ENCODE measurements at places on chromosomes 2 and 18.

DNA sequence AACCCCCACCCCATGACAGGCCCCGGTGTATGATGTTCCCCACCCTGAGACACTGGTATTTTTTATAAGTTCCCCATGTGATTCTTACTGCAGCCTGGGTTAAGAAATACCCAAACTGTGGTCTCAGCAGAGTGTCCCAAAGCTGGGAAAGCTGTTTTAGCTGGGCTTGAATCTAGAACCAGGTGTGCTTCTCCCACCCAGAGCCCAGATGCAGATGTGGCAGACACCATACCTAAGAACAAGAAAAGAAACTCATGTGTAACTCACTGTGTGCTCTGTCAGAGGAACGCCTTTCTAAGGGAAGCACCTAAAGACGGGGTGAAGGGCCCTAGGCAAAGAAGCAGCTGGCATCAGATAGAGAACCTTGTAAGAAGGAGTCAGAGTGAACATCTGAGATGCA lies 23.9 kb downstream of the DOK1 start:
- no peak for DNase-seq

- DNase-seq: no peak
Measured at GRCh38 chr18:62942578-62942977, 227.2 kb downstream of the PHLPP1 start.

- no peak for DNase-seq
Measured at GRCh38 chr2:22821458-22821857, 563.5 kb upstream of the KLHL29 start.

- no peak for DNase-seq
Measured at GRCh38 chr2:163565192-163565591, 170.6 kb downstream of the FIGN start.

DNA sequence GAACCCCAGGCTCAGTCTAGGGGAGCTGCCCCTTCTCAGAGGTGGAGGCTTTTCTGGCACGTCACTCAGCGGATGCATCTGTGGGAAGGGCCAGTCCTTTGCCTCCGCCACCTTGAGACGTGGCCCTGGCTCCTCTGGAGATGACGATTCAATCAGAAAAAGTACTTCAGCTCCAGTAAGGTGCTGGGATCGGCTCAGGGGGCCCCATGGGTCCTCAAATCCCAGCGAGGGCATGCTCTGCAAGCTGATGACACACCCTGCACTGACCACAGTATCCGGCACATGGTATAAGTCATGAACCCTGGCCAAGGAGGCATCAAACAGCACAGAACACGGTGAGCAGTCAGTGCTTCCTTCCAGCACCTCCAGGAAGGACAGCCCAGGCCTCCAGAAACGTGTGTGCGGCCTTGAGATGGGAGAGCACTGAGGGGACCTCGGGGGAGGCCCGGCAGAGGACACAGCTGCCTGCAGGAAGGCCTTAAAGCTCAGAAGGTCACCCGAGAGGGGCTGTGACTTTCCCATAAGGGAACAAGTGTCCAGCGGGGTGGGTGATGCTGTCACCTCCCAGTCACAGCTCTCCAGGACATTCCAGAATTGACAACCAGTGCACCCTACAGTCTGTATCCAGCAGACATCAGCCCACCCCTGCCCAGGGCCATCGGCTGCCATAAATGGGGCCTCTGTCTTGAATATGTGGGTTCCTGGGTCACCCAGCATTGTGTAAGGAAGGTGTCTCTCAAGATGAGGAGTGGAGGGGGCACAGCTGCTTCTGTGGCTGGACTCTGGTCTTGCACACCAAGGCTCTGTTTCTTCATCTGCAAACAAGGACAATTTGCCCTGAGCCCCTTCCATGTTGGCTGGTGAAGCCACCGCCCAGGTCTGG lies 205.8 kb downstream of the NDUFA10 start:
- DNase-seq: no peak

- DNase-seq: no peak
Measured at GRCh38 chr2:86074256-86074655, 31.4 kb downstream of the POLR1A start.

DNA sequence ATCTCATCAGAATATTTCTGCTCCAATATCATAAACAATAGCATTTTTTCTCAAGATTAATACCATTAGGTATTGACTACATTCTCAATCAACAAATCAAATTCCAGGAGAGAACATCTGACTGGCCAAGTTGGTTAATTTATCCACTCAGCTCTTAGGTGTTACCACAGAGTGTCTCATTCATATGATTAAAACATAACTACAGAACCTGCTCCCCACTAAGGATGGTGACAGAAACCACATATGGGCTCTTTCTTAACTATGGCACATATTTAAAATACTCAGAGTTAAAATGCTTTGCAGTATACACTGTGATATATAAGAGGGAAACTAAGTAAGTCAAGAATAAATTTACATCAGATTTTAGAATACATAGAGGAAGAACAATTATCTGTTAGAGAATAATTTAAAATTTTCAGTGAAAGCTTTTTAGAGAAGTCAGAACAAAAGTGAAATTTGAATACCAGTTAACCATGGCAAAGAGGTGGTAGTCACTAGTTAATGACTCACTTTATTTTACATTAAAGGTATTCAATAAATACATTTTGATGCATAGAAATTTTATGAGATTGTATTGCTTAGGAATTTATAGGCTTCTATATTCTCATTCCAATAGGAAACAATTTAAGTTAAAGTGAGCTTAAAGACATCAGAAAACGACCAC lies 1120.8 kb upstream of the TMEFF2 start:
- no peak for DNase-seq

DNA sequence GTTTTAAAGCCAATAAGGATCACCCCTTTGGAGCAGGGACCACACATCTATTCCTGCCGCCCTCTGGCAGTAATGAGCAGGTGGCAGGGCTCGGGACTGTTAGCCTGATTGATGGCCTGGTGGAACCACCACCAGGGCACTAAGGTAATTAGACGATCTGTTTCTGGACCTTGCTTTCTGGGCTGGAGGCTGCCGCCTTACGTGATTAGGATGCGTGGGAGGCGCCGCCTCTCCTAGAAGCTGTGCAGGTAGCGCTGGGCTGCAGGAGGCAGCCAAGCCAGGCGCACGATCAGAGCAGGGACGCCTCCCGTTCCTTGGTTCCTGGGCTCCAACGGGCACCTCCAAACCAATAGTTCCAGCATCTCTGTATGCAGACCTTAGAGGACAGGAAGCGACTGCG lies 242.6 kb upstream of the RAB12 start:
- no peak for DNase-seq

DNA sequence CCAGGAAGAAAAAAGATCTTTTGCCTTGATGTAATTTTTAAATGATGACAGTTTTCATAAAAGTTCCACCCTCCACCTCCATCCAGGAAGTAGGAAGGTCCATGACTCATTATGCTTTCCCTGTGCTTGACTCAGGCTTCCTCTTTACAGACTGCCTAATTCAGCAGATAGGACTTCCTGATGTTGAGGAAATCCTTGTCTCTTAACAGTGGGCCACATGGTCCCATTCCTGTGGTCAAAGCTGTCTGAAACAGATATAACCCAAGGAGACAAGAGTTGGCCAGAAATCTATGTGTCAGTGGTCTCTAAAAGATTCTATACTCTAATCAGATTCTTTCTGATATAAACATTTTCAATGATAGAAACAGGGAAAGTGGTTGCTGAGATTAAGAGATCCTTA lies 119.1 kb downstream of the BAZ2B start:
- DNase-seq: no peak

GRCh38 chr2:170446078-170446477 lies 268.1 kb downstream of the MYO3B start:
- DNase-seq: no peak

- no peak for DNase-seq
Measured at GRCh38 chr2:43438342-43438741, 157.5 kb downstream of the THADA start.

- no peak for DNase-seq
Measured at GRCh38 chr2:38176619-38177021, 100.7 kb upstream of the CYP1B1 start.

GRCh38 chr2:240269380-240269779 lies 128.9 kb upstream of the OTOS start:
- DNase-seq: no peak

DNA sequence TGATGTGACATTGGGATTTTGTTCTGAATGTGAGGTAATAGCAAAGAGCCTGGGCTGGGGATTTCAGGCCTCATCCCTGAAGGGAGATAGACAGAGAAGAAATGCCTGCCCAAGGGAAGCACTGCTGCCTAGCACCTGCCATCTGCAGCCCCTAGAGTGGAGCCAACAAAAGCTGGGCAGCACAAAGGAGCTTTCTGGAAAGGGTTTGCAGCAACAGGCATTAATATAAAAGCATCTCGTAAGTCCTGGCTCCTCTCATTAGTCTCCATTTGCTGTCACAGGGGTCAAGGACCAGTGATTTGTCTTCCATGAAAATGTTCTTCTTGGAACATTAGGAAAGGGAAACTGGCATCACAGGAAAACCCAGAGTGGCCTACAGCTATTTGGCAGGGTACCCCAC lies 157.2 kb upstream of the SLC14A2 start:
- no peak for DNase-seq

- no peak for DNase-seq
Measured at GRCh38 chr2:106120432-106120831, 73.7 kb downstream of the UXS1 start.

DNA sequence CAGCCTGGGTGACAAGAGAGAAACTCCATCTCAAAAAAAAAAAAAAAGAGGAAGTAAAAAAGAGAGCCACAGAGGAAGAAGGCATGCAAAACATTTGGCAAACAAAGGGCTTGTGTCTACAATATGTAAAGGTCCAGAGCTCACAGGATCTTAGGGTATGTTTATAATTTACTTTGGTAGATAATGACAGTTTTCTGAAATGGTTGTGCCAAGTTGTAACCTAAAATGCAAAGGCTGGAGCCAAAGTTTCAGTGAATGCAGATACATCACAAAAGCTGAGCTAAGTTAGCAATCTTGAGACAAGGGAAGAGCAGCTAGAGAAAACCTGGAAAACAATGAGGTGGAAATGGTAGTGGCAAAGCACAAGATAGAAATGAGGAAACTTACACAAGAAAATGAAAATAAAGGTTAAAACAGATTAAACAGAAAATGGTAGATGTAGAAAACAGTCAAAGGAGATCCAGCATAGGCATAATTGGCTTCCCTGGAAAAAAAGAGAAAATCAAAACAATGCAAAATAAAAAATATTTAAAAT lies 77.5 kb upstream of the HK2 start:
- no peak for DNase-seq

GRCh38 chr18:76571689-76572088 lies 76.6 kb upstream of the ZNF516 start:
- DNase-seq: no peak

DNA sequence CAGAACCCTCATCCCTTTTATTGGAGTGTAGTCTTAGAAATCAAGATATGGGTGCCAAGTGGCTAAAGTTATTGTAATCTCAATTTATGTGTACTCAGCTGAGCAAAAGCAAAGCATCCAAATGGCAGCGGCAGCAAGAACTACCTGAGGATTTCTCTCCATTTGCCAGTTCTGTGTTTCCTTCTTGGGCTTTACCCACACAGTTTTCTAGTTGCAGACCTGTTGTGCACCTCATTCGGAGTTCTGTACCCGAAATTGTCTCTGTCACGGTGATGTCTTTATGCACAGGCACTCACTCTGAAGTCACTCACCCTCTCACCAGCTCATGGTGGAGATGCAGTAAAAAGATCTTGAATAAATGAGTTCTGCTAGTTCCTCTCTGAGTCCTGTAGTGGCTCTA lies 43.6 kb downstream of the INPP4A start:
- no peak for DNase-seq

GRCh38 chr18:9971313-9971920 lies 57.6 kb downstream of the VAPA start:
- peak; percentile 62 for DNase-seq
